ENCODE measurements at places on chromosomes 16 and 17.

- no peak for DNase-seq
Measured at GRCh38 chr17:29732613-29733012, 109.9 kb upstream of the CORO6 start.

DNA sequence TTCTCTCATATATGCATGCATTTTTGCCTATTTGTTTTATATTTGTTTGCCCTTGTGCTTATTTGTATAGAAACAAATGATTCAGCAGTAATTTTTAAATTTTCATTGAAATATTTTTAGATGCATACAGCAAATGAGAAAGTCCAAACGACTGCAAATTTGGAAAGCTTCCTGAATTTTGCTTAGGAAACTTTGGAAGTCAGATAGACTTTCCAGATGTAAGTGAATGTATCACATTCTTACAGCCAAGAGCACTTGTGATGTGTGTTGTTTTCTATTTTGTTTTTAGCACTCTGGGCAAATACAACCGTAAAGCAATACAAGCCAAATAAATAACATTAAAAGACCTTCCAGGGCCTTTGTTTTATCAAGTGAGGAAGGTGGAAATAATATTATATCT, 680.8 kb upstream of the CDH8 start:
- no peak for DNase-seq

DNA sequence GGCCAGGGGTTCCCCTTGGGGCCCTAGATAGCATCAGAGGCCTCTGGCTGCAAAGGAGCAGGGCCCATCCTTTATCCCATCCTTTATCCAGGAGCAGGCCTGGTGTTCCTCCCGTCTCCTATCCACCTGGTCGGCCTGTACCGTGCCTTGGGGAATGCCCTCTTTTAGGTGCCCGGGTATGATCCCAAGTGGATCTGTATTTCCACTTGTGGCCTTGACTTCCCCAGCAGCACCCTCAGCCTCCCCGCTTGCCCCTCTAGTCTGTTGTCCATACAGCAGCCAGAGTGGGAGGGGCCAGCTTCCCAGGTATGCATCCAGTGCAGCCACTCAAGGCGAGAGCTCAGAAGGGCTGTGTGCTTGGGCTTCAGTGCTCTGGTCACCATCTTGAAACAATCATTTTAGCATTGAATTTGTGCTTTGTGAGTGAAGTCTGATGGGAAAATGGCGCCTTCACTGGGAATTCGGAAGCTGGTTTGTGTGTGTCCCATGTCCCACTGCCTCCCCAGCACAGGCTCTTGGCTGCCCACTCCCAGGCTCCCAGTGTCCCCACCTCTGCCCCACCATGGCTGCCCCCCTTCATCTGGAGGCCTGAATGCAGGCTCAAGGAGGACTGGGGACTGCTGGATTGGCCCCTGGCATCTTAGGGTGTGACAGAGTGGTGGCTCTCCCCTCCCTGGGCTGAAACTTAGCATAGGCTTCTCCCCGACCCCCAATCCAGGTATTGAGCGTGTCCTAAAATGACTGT, 3.3 kb upstream of the RNF112 start:
- no peak for DNase-seq

GRCh38 chr17:63440127-63440769, 5.9 kb downstream of the CYB561 start:
- DNase-seq: no peak

DNA sequence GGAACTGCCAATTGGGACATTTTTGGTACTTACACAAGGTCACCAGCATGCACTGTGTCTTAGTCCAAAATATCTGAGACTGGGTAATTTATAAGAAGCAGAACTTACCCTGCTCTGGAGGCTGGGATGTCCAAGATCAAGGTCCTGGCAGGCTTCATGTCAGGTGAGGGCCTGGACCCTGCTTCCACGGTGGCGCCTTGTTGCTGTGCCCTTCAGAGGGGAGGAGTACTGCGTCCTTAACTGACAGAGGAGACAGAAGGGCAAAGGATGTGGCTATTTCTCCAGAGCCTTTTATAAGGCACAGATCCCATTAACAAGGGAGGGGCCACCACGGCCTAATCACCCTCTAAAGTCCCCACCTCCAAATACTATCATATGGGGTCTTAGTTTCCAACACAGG, 178.9 kb downstream of the C16orf95 start:
- no peak for DNase-seq

GRCh38 chr17:56141046-56141839, 12.0 kb upstream of the ANKFN1 start:
- DNase-seq: no peak

DNA sequence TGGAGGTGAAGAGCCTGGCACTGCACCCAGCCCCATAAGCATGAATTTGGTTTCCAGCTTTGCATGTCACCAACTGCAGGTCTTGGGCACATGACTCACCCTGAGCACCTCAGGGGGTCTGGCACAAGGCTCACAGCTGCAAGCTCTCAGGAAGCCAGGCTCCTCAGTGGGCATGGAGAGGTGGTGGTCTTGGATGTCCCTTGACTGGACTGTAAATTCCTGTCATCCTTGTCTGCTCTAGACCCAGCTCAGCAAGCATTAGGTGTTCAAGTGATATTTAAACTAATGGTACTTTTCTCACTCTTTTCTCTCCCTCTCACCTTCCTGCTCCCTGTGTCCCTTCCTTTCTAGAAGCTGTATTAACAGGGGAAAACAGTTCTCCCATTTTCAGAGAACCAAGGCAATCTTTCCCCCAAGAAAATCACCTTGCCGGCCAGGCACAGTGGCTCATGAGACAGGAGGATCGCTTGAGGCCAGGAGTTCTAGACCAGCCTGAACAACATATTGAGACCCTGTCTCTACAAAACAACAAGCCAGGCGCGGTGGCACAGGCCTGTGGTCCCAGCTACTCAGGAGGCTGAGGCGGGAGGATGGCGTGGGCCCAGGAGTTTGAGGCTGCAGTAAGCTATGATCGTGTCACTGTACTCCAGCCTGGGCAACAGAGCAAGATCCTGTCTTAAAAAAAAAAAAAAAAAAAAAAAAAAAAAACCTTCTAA, 5.1 kb upstream of the KIFC3 start:
- DNase-seq: no peak

- DNase-seq: no peak
Measured at GRCh38 chr17:61454381-61455323, 2.4 kb downstream of the TBX4 start.

DNA sequence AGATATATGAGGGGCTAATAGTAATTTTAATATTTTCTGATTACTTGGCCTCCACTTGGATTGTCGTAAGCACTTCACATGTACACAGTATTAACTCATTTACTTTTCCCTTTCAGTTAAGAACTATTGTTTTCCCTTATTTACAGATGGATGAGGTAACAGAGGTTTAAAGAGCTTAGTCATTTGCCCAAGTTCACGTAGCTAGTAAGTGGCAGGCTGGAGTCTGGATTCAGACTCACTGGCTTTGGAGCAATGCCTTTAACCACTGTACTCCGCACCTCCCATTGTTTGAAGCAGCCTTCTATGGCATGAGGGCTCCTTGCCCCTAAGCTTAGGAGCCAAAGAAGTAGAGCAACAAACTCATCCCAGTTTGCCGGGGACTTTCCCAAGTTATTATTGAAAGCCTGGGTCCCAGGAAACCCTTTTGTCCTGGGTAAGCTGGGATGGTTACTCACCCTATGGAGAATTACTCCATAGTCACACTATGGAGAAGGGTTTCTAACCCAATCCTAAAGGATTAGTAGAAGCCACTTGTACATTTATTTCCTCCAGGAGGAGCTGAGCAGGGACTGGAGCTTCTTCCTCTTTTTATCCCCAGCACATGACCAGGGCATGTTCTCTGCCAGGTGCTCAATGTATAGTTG, 12.3 kb downstream of the FOXL1 start:
- DNase-seq: no peak

DNA sequence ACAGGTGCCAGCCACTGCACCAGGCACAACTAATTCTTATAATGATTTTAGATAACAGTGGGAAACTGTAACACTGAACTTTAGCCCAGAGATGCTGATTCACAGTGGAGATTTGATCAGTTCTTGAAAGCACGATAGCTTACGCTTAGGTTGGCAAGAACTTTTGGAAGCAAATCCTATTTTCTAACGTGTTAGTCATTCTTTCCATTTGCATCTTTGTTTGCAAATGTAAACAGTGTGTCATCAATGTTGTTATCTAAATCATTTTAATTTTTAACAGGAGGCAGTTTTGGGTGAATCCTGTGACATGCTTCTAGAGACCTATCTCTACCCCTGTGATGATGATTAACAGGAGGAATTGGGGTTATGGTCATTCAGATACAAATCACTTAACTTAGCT, 35.7 kb upstream of the GNA13 start:
- no peak for DNase-seq

DNA sequence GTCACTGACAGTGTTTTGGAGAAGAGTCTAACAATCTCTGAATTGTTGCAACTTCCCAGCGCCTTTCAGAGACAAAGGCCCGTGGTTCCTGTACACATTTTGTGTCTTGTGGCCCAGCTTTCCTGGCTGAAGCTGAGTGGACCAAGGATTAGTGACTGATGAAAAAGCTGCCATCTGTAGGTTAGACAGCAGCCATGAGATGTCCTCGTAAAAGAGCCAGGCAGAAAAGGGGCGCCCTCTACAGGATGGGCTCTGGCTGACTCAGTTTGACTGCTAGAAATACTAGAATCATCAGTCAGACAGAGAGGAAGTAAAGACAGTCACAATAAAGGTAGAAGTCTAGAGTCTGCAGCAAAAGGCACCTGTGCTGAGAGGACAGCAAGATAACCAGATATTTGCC, 26.5 kb upstream of the NF1 start:
- no peak for DNase-seq

DNA sequence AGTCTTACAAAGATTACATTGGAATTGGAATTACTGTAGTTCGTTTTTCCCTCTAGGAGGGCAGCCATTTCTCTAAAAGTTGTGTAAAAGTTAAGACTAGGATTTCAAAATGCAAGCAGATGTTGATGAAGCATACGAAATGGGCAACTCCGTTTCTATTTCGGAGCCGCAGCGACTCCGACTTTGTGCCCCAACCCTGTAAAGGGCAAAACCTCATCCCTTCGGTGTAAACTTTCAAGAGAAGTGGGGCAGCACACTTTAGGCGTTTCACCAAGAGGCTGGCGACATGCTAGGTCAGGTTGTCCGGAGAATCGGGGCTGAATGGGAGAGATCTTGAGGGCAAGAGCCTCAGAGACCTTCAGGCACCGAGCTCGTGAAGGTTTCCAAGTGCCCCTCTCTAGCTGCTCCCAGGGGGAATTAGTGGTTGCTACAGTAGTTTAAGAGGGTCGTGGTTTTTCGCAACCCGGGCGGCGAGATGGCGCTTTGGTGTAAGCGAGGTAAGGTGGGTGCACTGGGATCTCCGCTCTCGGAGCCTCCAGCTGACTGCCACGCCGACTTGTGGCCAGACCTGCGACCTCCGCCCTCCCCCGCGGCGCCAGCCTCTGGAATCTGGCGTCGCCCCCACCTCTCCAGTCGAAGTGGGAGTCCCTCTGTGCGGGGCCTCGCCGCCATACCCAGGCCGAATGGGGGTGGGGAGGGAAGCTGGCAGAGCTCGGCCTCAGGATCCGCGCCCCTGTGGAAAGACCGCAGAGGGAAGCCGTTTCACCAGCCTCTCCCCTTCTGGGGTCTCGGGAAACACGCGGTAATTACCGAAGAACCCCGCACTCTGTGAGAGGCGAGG, 1.0 kb upstream of the HEXIM2 start:
- DNase-seq: peak; percentile 81

DNA sequence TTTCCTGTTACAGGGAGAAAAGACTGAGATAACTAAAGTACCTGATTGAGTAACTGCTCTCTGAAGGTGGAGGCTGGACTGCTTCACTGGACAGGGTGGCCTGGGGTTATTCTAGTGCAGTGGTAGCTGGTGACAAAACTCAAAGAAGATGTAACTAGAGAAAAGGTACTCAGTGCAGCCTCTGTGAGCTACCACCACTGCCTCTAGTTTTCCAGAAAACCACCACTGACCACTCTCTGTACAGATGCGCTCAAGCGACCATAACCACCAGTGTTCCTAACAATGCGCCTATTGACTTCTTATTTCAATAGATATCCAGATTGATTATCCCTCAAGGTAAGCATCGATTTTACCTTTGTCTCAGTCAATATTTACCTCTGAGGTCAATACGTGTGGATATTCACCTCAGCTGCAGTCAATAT, 492.2 kb downstream of the WWOX start:
- DNase-seq: no peak

- DNase-seq: no peak
Measured at GRCh38 chr17:74722782-74723181, 10.1 kb upstream of the CD300LF start.

DNA sequence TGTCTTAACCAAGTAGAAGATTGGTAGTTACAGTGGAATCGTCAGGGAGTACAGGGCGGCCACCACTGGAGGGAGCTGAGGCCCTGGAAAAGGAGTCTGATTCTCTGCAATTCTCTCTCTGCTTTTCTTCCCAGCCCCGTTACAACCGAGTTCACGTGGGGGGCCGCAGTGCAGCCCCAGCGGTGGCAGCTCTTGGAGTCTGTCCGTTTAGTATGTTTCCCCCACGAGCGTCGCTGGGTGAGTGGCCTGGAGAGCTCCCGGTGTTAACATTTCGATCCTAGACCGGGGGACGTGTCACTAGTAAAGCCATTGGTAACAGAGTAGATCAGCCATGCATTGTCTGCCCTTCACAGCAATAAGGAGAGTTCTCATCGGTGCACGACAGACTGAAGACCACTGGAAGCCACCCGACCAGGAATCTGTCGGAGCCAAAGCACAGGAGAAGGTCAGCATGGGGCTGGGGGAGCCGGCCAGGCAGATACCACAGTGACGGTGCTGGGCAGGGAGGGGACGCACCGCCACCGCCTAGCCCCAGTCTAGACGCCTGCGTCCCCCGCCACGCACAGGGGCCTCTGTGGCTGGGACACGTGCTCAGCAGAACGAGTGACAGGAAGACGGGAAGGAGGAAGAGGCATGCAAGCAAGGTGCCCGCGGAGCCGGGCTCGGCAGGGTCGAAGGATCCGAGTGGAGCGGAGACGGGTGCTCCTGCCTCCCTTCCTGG, 15.7 kb downstream of the SLC16A3 start:
- peak; percentile 64 for DNase-seq

DNA sequence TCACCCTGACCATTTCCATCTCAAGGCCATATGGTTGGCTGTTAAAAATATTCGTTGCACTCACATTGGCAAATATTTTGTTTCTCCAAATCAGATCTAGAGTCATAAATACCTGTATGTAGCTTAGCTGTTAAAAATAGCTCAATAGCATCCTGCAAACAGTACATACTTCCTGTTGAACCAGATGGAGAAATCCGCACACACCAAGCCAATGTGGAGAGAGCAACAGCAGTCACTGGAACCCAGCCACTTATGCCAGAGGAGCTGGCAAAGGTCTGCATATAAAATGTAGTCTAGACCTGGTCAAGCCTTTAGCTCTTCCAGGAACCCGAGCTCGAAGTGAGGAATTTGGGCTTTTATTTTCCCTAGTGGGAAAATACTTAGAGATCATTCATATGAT, 146.4 kb upstream of the KCNJ16 start:
- DNase-seq: no peak

DNA sequence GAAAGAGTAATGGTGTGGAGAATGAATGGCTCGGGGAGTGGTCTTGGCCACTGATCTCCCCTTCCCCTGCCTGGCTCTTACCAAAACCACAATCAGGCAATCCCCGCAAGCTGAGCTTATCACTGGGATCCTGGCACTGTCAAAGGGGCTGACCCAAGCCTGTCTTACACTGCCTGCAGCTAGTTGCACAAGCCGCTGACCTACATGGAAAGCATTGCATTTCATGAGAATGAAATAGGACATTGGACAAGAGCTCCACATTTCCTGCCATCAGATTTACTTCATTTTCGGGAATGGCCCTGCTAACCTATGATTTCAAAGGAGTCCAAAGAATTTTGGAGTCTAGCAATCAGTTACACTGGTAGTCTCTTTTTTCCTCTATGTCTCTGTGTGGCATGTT, 146.4 kb downstream of the PCTP start:
- no peak for DNase-seq

Measured in anterior cingulate cortex (tissue), 58 donors.